ENCODE measurements at places on chromosomes 5 and 9.
A peak's percentile ranks its signal among the peaks of the same experiment; 100 is the strongest.

- no peak for DNase-seq
Measured at GRCh38 chr9:24218656-24219055, 327.0 kb downstream of the IZUMO3 start.

- DNase-seq, result no peak
Measured at GRCh38 chr5:58793888-58794657, 211.2 kb downstream of the RAB3C start.

DNA sequence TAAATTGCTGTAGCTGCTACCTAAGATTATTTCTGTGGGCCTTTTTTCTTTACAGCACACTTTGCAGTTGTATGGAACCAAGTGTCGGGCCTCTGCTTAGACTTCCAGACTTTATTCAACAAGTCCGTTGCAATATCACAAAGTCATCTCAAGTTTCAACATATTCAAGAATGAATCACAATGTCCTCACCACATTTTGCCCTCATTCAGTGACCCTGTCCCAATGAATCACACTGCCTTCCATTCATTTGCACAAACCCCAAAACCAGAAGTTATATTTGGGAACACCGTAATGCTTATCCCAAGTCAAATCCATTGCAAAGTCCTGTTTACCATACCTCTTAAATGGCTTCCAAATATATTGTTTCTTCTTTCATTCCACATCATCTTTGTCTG is 439.6 kb downstream of the CSNK1G3 start:
- peak; percentile 72 for DNase-seq

GRCh38 chr5:131226899-131227298 is 37.0 kb upstream of the CDC42SE2 start:
- DNase-seq, result no peak

GRCh38 chr9:93595461-93595860 is 19.1 kb downstream of the PHF2 start:
- DNase-seq, result no peak

DNA sequence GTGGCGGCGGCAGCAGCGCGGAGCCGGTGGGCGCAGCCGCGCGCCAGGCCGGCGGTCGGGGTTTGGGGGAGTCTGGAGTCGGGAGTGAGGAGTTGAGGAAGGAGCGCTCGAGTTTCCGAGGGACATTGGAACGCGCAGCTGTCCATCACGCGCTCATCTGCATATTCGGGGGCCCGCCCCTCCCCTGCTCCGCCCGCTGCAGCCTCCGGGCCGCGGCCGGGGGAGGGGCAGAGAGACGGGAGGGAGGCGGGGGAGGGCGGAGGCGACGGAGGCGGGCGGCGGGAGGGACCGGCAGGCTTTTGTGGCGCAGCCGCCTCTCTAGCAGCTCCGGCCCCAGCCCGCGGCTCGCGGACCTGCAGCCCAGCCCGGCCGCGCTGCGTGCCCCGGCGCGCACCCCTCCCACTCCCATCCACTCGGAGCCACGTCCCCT is at the start of gene IRX2:
Gene IRX2, minus strand, starts transcription at position 86 of the 430 bp plus-strand sequence. CDS start 264 bp downstream, outside the sequence.
- DNase-seq, result peak; percentile 95

- no peak for DNase-seq
Measured at GRCh38 chr5:57179262-57180200, 5.7 kb downstream of the GPBP1 start.

DNA sequence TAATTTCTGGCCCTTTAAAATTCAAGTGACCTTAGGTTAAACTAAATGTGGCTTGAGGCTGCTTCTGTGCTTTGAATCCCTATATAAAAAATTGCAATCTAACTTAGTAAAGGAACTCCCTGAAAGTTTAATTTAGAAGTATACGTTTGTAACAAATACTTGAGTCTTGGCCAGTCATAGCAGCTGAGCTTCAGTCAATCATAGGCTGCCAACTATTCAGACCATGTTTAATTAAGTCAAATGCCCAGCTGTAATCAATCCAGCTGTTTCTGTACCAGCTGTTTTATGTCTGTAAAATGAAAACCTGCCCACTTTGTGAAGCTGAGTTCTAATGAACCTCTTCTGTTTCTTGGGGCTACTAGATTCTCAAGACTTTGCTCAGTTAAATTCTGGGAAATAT is 760.1 kb downstream of the MAT2B start:
- DNase-seq, result no peak

DNA sequence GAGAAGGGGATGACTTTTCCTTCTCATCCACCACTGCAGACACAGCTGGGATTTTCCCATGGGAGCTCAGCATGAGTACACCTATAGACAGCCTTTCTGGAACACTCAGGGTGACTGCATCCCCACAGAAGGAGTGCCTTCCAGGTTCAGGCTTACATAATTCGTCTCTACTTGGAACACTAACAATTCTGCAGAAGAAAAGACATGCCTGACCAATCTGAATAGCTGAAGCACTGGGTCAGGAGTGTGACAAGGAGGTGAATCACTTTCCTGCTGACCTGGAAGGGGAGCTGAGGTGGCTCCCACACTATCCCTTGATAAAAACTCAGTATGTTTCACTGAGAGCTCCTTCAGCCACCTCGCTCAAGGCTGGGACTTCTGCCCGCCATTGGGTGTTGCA is 425.3 kb downstream of the TLR4 start:
- DNase-seq, result no peak

- no peak for DNase-seq
Measured at GRCh38 chr5:136396886-136397285, 31.5 kb upstream of the TRPC7 start.

- no peak for DNase-seq
Measured at GRCh38 chr5:179271821-179272325, 73.4 kb downstream of the ADAMTS2 start.

DNA sequence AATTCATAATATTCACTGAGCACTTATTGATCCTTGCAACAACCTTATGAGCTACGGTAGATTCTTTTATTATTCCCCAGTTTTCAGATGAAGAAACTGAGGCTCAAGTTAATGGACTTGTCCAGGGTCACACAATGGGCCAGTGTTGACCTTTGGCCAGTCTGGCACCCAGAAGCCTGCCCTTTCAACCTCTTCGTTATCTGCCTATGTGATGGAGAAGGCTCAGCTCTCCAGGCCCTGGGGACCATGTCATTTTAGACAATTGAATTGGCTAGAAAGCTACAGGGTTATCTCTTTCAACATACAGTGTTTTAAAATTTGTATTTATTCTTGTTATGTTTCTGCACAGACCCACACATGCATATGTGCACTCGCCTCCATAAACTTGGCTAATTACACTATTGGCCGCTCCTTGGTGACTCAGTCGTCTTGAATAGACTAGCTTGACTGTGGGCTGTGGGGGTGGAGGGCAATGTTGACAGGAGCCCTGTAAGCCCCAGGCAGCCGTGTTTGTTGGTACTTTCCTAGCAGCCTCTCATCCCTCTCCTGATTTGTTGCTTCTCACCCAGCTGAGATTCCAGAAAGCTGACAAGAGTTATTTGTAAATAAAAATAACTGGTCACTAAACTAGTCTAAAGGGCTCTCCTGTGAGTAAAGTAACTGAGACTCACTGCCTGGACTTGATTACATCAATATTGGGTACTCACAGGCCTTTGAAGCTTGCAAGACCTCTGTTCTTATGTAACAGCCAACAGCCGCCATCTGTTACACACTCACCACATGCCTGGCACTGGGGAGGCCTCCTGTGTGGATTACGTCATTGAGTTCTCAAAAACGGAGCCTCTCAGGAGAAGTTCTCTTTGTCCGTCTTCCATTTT is 8.5 kb upstream of the ANGPTL2 start:
- DNase-seq, result peak; percentile 87

GRCh38 chr9:137157618-137158415 is 12.0 kb downstream of the LRRC26 start:
- DNase-seq, result no peak

DNA sequence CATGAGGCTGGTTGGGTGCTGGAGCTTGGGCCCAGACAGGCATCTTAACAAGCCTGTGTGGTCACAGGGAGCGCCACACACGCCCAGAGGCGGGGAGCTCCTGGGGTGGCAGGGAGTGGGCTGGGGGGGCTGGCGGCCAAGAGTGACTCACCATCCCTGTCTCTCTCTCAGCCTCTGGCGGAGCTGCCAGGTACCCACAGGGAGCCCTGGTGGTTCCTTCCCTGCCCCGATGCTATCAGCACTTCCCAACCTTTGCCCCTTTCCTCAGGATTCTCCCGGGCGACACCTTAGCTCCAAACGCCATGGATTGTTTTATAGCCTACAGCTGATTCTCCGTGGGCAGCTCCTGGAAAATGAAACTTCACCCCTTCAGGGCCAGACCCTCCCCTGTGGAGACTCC is 5.5 kb downstream of the SLC9A3 start:
- no peak for DNase-seq

GRCh38 chr5:3484836-3485235 is 110.8 kb upstream of the IRX1 start:
- no peak for DNase-seq

GRCh38 chr5:170343177-170343576 is 45.6 kb upstream of the LCP2 start:
- no peak for DNase-seq

DNA sequence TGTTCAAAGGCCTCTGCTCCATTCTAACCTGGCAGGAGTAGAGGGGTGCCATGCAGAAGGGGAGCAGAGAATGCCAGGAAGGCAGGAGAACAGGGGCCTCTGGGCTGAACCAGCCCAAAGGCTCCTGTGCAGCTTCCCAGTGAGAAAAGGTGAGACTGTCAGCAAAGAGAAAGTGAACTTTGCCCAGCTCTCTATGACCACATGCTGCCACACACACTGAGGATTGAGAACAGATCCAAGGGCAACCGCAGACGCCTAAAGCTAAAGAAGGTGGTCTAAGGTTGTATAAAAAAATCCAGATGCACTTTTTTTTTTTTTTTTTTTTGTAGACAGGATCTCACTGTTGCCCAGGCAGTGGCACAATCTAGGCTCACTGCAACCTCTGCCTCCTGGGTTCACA is 51.4 kb downstream of the ALDH7A1 start:
- no peak for DNase-seq

GRCh38 chr9:137389428-137389746 is 33.6 kb downstream of the EXD3 start:
- no peak for DNase-seq

DNA sequence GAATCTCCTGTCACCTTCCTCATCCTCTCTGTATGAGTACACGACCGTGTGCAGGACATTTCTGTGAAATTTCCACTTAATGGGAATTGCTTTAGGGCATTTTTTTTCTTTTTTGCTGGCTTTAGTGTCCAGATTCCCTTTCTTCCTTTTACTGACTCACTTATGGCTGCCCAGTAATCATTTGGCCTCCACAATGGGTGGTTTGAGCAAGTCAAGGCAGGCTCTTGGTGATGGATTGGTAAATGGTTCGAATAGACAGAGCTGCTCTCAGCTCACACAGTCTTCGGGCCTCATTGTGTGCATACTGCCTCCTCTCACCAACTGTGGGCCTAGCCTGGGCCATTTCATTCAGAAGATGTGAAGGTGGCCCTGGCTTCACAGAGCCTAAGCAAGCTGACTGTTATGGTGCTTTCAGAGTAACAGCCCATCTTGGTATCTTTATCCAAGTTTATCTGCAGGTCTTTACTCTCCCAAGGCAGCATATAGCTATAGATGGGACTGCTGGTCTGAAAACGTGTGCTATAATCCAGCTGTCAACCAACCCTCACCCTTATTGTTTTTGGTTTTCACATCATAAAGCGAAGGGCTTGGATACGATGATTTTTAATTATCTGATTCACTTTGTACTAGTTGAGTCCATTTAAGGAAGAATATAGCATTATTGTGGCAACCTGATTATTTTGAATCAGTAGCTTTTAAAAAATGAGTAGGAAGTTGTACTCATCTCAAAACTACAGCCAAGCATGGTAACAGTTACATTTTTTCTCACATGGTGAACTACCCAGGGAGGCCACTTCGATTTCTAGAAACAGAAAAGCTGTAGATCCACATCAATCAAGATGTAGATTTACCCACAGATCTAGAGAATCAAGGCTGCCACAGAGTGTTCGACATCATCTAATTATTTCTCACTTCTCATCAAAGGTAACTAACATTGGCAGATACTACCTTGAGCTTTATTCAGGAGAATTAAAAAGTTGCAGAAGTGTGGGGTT is 50.4 kb upstream of the CKMT2 start:
- DNase-seq, result no peak

GRCh38 chr9:70340572-70340971 is 73.9 kb downstream of the KLF9 start:
- peak; percentile 67 for DNase-seq

GRCh38 chr5:10432059-10433008 is 9.3 kb upstream of the ROPN1L start:
- no peak for DNase-seq

DNA sequence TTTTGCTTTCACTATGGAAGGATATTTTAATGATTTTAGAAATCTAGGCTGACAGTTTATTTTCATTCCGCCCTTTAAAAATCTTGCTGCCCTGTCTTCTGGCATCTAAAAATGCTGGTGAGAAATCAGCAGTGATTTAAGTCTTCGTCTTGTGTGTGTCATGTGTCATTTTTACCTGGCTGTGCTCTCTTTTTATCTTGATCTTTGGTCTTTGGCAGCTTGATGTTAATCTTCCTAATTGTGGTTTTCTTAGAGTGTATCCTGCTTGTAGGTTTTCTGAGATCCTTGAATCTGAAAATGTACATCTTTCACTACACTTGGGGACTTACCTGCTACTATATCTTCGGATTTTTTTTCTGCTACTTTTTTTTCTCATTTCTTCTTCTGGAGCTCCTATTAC is 11.9 kb upstream of the LPCAT1 start:
- no peak for DNase-seq

DNA sequence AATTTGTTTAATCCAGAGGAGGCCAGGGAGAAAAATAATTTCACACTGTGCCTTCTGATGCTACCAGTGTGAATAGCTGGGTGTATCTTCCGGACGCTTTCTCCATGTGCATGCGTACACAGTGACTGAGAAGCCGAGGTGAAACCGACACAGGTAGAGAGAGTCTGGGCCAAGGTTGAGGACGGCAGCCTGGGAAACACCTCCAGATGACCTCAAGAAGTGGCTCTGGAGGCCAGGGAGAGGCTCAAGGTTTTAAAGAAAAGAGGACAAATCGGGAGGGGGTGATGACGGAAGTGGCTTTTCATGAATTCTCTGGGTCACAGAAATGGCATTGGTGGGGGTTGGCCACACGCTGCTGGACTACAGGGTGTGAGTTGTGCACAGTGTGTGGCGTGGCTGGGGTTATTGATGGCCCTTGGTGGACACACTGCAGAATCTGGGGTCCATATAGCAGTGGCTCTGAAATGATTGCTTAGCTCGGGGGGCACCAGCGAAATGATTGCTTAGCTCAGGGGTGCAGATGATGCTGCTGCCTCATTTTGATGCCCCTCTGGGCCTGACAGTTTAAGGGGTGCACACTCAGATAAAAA is 34.1 kb upstream of the LRRC14B start:
- no peak for DNase-seq

All from ELR (cell line).